ENCODE measurements at places on chromosomes 12 and 14.

GRCh38 chr14:65007202-65007601 lies 20.5 kb downstream of the FNTB start:
- no peak for DNase-seq

GRCh38 chr12:27208414-27208750 lies 35.7 kb upstream of the STK38L start:
- no peak for DNase-seq

DNA sequence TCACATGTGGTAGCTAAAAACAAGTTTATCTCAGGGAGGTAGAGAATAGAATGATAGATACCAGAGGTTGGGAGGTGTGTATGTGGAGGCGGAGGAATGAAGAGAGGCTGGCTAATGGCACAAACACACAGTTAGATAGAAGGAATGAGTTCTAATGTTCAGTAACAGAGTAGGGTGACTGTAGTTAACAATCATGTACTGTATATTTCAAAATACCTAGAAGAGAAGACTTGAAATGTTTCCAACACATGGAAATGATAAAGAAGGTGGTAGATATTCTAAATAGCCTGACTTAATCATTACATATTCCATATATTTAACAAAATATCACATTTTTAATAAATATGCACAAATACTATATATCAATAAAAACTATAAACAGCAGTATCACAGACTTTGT lies 8.9 kb upstream of the IFNG-AS1 start:
- no peak for DNase-seq

GRCh38 chr12:86698641-86698980 lies 442.4 kb upstream of the MGAT4C start:
- DNase-seq: peak; percentile 55

GRCh38 chr12:6786416-6787094 lies 2.8 kb upstream of the CD4 start:
- no peak for DNase-seq

DNA sequence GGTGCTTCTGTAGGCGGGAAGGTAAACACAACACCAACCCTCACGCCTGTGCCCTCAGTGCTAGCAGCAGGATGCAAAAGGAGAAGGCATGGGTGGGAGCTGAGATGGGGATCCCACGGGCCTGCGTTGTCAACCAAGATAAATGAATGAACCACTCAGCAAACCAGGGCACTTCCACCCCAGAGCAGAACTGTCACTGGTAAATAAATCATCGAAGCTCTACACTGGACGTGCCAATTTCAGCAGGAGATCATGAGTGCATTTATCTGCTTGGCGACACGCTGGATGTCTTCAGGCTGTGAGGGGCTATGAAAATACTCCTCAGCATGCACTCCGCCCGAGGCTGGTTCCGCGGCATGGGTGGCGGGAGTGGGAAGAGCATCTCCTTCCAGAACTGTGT lies 33.2 kb downstream of the HSPB8 start:
- no peak for DNase-seq

GRCh38 chr14:99609245-99610170 lies 5.5 kb upstream of the CCDC85C start:
- no peak for DNase-seq

DNA sequence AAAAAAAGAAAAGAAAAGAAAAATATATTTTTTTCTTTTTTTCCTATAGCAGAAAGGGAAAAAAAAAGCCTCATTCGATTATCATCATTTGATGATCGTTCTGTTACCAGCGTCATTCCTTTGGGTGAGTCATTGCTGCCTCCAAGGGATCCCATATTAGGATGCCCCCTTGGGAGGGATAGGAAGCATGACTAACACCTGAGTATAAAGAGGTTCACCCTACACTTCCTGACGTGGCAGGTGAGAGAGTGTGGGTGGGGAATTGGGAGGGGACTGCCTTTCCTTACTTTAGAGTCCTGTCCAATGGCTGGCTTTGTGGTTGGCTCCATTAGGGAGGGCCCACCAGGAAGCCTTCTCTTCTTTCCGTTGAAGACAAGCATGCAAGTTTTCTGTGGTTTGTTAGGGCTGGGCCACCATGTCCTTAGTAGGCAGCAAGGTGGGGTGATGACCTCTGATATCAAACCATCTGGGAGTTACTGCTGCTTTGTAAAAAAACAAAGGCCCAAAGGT lies 56.1 kb upstream of the FUT8 start:
- peak; percentile 46 for DNase-seq

DNA sequence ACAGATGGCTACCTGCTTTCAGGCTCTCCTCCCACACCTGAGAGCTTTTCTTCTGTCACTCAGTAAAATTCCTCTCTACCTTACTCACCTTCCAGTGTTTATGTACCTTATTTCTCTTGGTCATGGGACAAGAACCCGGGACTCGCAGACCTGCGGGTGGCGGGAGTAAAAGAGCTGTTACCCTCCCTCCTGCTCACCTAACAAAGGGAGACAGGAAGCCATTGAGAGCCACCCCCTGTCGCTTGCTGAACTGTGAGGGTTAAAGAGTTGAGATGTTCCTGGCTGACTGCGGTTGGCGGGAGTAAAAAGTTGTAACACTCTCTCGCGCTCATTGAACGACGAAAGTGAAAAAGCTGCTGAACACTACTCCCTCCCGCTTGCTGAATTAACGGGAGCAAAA lies 1935.1 kb upstream of the FLRT2 start:
- no peak for DNase-seq

Measured in AG09309 (cell line).